NCI-H1105 (cell line): ENCODE measurements at places on chromosomes 2 and 18.

GRCh38 chr18:67728364-67728763 is 211.8 kb upstream of the DSEL start:
- no peak for DNase-seq

- DNase-seq: no peak
These were observed 86.2 kb downstream of the BCL2 start for GRCh38 chr18:63233334-63233733.

DNA sequence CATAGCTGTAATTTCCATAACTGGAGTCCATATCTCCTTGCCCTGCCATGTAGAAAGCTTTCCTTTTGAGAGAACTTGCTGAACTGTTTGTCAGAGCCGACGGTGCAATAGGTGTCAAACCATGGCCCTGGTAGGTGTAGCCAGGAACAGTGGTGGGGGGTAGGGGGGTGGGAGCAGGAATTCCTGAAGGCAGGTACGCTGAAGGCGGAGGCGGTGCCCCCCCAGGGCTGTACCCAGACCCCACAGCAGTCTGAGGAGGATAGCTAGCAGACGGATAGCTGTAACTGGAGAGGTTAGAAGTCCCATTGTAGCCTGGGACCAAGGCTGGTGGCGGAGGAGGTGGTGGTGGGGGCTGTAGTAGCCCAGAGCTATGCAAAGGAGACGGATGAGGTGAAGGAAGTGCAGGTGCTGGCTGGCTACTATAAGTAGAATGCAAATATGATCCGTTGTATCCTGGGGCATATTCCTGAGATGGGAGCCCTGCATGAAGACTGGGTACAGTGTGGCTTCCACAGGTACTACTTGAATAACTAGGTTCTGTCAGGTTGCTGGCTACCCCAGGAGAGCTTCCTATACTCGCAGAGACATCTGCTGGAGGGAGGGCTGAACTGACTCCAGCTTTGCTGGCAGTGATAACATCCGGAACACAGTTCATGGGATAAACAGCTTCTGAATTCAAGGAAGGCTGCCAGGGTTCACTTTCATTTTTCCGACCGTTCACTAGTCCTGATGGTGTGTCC is 124.8 kb downstream of the FIGN start:
- no peak for DNase-seq

- DNase-seq: no peak
These were observed 43.4 kb downstream of the COLEC12 start for GRCh38 chr18:457140-457519.

GRCh38 chr2:117981810-117982209 is 32.1 kb downstream of the CCDC93 start:
- no peak for DNase-seq

DNA sequence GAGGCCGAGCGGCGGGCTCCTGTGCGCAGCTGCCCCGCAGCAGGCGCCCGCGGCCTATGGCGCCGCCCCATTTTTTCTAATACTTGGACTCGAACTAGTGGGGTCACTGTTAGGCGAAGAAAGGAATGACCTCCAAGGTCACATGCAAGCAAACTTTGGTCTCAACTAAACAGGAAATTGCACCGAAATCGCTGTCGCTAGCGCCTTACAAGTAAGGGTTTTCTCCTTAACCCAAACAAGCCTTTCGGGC is 339 bp downstream of the ACAA2 start:
- peak; percentile 54 for DNase-seq

DNA sequence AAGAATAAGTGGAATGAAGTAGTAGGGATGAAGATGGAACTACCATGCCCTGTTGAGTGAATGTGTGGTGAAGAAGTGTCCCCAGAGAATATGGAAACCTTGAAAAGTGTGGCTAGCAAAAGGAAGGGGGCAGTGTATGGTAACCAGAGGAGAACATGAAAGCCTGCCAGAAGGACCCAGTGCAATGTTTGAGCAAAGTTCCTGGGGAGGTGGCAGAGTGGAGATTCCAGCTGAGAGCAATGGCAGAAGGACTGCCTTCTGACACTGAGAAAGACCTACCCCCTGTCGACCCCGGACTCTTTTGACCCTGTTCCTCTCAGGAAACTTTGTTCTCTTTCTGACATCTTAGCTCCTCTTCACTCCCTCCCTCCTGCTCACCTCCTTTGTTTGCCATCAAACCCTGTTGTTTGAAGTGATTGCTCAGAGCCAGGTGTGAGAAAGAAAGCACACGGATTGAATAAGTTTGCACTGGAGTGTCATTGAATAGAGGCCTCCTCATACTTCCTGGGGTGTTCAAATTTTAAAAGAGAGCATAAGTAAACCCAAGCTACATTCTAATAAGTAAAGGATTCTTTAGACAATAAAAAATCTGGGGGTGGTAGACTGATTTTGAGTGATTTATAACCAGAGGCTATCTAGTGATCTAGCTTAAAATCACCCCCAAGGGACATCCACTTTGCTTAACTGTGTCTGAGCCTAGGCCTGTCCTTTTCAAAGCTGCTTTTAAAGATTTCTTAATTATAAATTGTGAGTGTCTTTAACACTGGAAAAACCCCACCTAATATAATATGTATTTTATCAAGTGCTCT is 57.1 kb downstream of the TRIB2 start:
- DNase-seq: no peak

DNA sequence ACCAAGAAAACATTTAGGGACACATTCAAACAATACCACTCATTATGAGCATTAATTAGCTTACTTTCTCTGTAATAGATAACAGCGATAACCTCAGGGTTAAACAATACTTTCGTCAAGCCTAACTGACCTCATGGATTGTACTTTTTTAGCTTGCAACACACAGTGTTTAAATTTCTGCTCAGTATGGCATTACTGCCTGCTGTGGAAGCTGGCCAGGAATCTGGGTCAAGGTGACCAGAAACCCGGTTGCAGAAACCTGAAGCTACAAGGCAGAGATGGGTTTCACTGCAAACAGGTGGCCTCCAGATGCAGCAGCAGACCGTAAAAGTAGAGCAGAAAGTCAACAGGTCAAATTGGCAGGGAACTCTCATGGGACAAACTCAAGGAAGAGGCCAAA is 123.8 kb upstream of the FHL2 start:
- DNase-seq: no peak

- DNase-seq: no peak
These were observed 106.8 kb downstream of the ALPK2 start for GRCh38 chr18:58522132-58522531.

GRCh38 chr18:62450546-62451410 is 72.0 kb upstream of the ZCCHC2 start:
- peak; percentile 89 for DNase-seq

DNA sequence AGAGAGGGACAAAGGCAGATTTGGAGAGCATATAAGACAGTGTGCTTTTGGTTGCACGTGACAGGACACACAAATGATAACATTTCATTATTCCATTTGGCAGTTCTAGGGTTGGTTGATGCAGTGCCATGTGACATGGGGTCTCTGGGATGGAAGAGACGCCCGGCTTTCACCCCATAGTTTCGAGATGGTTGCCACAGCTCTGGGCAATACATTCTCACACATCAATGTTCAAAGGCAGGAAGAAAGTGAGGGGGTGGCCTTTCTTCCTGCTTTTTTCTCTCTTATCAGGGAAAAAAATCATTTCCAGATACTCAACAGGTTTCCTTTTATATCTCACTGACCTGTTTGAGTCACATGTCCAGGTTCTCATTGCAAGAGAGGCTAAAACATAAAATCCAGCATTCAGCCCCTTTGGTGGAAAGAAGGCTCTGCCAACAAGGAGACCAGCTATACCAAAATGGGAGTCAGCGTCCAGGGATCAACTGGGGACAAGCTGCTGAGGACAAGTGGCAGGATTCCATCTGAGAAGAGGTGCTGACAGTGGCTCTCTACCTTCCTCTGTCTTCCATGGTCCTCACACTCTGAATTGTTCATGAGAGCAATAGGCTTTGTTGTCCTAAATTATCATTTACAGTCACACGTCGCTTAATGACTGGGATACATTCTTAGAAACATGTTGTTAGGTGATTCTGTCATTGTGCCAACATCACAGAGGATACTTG is 29.1 kb upstream of the ANKRD44 start:
- DNase-seq: no peak

DNA sequence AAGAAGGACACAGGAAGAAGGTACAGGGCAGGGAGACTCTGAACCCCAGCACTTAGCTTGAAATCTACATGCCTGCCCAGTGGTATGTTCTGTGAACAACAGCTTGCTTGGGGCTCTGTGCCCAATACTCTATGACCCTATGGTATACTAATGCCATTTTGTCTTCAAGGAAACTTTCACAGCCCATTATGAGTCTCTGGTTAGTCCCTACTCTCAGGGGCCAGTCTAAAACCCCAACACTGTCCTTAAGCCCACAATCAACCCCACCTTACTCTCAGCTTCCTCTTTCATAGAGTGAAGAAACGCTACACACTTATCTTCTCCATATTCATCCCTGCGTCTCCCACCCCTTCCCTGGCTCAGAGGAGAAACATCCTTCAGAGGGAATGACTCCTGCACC is 16.0 kb downstream of the NEB start:
- DNase-seq: no peak

- no peak for DNase-seq
These were observed 246.6 kb downstream of the EIPR1 start for GRCh38 chr2:3130889-3131635.

DNA sequence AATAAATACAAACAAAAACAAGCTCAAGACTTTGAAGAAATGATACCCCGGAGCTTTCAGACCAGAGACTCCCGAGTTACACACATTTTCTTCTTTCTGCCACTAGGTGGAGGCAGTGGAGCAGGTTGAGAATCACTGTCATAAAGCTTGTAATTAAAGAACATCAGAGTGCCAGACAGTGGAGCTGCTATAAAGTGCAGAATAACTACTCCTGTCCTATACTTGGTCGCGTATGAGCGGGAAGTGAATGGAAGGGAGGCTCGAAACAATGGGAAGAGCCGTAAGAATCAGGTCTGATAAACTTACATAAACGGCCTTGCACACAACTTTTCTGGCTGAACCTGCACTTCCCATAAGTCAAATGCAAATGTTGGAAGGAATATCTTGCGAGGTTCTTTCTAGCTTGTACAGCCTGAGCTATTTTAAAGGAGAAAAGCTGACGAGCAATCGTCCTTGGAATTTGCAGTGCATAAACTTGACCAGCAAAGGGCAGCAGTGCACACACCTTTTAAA is 189.0 kb downstream of the RPIA start:
- DNase-seq: peak; percentile 50

GRCh38 chr2:8680822-8681760 is 765 bp upstream of the ID2 start:
- peak; percentile 75 for DNase-seq

GRCh38 chr2:54500404-54501205 is 44.5 kb downstream of the SPTBN1 start:
- no peak for DNase-seq

DNA sequence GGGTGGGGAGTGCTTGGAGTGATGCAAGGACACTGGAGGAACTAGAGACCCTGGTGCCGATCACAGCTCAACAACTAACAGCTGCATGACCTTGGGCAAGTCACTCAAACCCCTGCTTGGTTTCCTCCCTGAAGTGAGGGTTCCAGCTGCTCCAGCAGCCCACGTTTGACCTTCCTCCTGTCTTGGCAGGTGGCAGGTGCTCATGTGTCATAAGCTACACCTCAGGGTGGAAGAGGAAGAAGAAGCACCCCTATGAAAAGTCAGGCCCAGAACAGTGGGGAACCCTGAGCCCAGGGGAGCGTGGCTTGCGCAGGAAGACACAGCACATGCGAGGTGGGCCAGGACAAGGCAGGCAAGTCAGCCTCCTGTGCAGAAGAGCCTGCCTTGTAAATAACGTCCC is 42.4 kb downstream of the MRPL35 start:
- DNase-seq: no peak

DNA sequence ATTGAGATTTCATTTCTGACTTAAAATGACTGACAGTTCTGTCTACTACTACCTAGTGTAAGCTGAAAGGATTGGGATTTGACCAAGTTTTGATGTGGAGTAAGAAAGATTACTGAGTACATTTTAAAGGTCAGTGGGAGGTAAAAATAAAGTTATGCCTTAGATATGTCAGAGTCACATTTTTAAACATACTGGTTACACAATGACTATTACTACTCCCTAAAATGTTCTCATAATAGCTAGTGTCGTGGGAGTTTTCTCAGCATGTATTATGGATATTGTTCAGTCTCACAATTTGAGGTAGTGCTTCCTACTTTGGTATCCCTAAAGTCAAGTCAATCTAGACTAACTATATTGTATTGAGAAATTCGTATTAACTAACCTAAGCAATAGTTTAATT is 1092.5 kb downstream of the LRP1B start:
- no peak for DNase-seq

- DNase-seq: no peak
These were observed 395.0 kb downstream of the NCKAP5 start for GRCh38 chr2:133173224-133173623.

GRCh38 chr2:129611471-129611870 is 368.0 kb upstream of the RAB6C start:
- no peak for DNase-seq

DNA sequence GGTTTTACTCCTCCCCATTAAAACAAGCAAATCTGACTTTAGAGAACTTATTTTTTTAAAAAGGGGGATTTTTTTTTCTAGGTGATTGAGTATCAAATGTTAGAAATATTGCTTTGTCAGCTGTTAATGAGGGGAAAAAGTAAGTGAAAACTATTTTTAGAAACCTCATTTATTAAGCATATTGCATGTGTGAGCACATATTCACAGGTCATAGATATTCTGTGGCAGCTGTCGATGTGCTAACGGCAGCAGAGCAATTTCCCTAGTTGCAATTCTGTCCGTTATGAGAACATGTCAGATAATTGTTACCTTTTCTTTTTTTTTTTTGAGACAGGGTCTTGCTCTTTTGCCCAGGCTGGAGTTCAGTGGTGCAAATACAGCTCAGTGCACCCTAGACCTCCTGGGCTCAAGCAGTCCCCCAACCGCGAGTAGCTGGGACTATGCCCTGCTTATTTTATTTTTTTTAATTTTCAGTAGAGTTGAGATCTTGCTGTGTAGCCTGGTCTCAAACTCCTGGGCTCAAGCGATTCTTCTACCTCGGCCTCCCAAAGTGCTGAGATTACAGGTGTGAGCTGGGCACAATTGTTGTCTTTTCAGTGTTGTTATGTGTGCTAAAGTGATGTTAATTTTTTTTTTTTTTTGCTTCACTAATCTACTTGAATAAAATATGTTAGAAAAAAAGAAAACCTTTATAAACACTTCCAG is 69.8 kb downstream of the MTA3 start:
- no peak for DNase-seq

DNA sequence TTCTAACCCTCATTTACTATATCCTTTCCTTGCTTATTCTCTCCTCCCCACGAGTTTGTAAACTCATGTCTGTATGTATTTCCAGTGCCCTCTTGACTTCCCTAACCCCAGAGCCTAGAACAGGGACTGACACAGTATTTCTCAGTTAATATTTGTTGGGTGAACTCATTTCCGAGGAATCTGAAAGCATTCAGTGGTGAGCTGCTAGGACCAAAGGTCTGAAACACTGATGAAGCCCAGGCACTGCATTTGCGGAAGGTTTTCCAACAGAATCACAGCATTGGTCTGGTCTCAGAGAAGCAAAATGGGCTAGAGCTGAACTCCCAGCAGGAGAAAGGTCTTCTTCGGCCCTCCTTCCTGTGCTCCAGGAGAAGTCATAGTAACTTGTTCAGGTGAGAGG is 56.8 kb downstream of the SOX11 start:
- DNase-seq: no peak

- no peak for DNase-seq
These were observed 31.5 kb upstream of the ATP8B1 start for GRCh38 chr18:57834616-57835015.
